Calu3 (cell line): ENCODE measurements at places on chromosomes 2 and 18.

DNA sequence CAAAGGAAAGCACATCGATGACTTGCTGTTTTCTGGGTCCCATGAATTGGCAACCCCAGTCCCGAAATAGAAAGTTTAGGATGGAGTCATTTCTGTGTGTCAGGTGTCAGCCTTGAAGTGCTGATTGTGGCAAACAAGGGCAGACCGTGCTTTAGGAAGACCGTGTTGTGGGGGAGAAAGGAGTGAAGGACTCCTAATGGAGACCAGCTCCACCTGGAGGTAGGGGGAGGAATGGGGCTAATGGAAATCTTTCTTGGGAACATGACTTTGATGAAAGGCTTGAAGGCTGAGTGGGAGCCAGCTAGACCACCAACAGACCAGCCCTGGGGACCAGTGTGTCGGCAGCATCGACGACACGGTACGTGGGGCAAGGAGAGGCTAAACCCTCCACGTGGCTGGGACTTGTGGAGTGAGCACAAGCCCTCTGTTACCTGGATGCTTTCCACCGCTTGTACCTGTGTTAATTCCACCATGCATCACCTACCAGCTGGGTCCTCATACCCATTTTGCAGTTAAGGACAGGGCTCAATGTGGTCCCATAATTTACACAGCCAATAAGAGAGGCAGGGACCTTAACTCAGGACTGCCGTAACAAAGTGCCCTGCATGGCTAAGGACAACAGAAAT, 104.2 kb downstream of the SH3BP4 start:
- H3K27me3 ChIP-seq = peaks cover 8% of the 10 kb centered on the region
- H3K4me1 ChIP-seq = peaks cover 25% of the 10 kb centered on the region
- peak; percentile 63 for DNase-seq
- H3K27ac ChIP-seq = peak overlapping the region; percentile 13

- no peaks in the 10 kb centered on the region for H3K4me1 ChIP-seq
- no peak overlapping the region for H3K4me3 ChIP-seq
- H3K27ac ChIP-seq = no peak overlapping the region
- H3K27me3 ChIP-seq = no peaks in the 10 kb centered on the region
- DNase-seq = peak; percentile 24
These were observed 5.1 kb downstream of the COMMD1 start for GRCh38 chr2:61910603-61911002.

DNA sequence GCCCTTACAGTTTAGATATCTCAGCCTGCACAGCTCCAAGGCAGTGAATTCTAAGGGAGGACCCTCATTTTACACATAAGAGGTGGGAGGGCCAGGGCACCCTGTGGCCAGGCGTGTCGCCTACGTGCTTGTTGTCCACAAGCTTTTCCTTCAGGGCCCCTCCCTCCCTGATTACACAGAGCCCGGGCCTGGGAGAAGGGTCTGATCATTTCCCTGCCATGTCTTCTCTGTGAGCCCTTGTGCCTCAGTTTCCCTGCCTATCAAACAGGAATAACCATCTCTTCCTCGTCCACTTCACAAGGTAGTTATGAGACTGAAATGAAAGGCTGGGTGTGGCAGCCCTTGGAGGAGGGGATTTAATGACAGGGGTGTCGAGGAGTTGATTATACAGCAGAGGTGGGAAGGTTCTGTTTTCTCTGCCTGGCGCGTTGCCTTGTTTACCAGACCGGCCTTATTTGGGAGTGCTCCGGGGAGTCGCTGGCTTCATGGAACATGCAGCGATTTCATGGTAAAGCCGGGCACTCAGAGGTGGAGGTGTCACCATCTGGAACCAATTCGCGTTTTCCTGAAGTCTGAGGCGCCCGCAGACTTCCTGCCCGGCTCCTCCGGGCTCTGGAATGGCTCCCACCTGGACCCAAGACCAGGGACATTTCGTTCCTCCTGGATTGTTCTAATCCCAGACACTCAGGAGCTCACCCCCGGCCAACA, 208.9 kb downstream of the KLHL29 start:
- no peak overlapping the region for H3K4me3 ChIP-seq
- H3K27ac ChIP-seq = no peak overlapping the region
- H3K27me3 ChIP-seq = no peaks in the 10 kb centered on the region
- H3K36me3 ChIP-seq = no peaks in the 10 kb centered on the region
- DNase-seq = no peak

DNA sequence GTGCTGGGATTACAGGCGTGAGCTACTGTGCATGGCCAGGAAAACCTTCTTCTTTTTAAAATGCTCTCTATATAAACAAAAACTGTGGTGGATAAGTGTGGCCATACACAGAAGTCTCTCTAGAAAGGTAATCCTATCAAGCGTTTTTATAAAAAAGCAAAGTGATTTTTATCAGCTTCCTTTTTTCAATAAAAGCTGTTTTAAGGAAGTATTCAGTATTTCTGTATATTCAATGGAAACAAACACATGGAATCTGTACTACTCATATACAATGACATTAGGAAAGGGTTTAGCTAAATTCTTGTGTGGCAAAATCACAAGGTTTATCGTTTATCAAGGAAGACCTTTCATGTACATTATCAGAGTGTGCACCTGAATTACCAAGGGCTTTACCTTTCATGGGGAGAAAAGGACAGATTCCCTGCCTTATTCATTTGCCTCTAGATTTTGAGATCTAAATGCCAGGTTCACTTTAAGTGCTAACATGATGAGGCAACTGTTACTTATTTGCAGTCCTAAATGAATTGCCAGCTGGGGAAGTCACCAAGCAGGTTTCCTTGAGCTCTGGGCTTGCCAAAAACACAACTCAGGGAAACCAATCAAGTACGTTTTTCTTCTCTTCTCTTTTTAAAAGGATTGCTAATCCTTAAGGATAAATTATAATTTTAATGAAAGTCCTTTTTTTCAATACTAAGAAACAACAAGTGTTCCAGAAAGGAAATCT, 70.8 kb downstream of the RTN4 start:
- DNase-seq = peak; percentile 58
- H3K27ac ChIP-seq = peak overlapping the region; percentile 51
- no peak overlapping the region for H3K4me3 ChIP-seq
- peaks cover 49% of the 10 kb centered on the region for H3K4me1 ChIP-seq
- H3K36me3 ChIP-seq = peaks cover 15% of the 10 kb centered on the region
- H3K27me3 ChIP-seq = no peaks in the 10 kb centered on the region

DNA sequence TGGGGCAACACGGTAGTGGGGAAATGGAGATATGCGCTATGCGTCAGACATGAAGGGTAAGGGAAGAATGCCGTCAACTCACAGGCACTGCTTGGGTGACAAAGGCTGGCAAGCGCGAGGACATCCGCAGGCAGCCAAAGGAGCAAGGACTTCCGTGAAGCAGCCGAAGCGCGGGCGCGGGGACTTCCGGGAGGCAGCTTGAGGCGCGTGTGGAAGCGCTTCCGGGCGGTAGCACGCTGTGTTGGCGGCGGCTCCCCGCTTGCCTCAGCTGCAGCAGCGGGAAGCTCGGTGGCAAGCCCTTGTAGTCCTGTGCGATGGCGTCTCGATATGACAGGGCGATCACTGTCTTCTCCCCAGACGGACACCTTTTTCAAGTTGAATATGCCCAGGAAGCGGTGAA, at the start of gene PSMA8:
Gene PSMA8, plus strand, starts transcription at position 218 of the 400 bp plus-strand sequence. Its CDS starts 97 bp downstream, at position 315.
- H3K4me3 ChIP-seq = no peak within 1 kb of the TSS
- no peaks in the 10 kb centered on the region for H3K36me3 ChIP-seq
- no peaks in the 10 kb centered on the region for H3K4me1 ChIP-seq
- H3K27me3 ChIP-seq = no peaks in the 10 kb centered on the region
- H3K27ac ChIP-seq = no peak within 1 kb of the TSS

DNA sequence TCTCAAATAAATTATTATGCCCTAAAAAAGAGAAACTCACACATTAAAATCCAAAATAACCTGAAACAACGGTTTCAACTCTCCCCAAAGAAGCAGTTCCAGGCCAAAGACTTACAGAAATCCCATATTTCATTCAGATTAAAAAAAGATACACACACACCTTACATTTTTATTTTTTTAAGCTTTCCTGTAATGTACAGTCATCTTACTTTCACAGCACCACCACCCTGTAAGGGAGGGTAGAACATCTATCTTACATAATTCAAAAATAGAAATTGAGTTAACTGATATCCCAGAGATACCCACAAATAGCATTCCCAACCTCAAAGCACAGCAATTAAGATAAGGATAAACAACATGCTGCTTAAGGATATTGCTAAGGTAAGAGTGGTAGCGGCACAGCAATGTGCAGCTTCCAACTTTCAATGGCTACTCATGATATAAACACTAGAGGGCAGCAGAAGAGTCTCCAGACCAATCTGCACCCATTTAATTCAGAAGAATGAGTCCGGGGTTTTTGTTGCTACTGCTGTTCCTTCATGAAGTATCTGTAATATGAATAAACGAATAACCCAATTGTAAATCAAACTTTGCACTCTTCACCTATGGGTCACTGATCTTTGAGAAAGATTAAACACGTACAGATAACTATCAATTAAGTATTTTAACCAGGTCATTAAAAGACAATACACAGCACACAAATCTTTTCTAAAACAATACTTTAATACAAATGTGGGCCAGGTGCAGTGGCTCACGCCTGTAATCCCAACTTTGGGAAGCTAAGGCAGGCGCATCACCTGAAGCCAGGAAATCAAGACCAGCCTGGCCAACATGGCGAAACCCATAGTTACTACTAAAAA, 11.3 kb downstream of the GFPT1 start:
- peaks cover 21% of the 10 kb centered on the region for H3K4me1 ChIP-seq
- peak overlapping the region; percentile 43 for H3K4me3 ChIP-seq
- H3K36me3 ChIP-seq = peaks cover 54% of the 10 kb centered on the region
- DNase-seq = no peak

GRCh38 chr18:4004183-4004829, 450.8 kb downstream of the DLGAP1 start:
- H3K27me3 ChIP-seq = no peaks in the 10 kb centered on the region
- H3K4me3 ChIP-seq = peak overlapping the region; percentile 9
- no peak for DNase-seq
- peak overlapping the region; percentile 61 for H3K27ac ChIP-seq

GRCh38 chr18:23257686-23258565, 122.6 kb downstream of the CABLES1 start:
- no peak for DNase-seq
- peaks cover 8% of the 10 kb centered on the region for H3K36me3 ChIP-seq
- peaks cover 30% of the 10 kb centered on the region for H3K4me1 ChIP-seq

- no peak for DNase-seq
- H3K27me3 ChIP-seq = no peaks in the 10 kb centered on the region
- H3K4me1 ChIP-seq = peaks cover 12% of the 10 kb centered on the region
- H3K36me3 ChIP-seq = no peaks in the 10 kb centered on the region
- H3K4me3 ChIP-seq = no peak overlapping the region
These were observed 110.6 kb downstream of the MSTN start for GRCh38 chr2:189951791-189952535.

- no peak overlapping the region for H3K4me3 ChIP-seq
- no peaks in the 10 kb centered on the region for H3K27me3 ChIP-seq
- no peaks in the 10 kb centered on the region for H3K4me1 ChIP-seq
These were observed 22.8 kb upstream of the PPP4R1 start for GRCh38 chr18:9637036-9637767.

GRCh38 chr2:99822474-99823207, 319.7 kb downstream of the AFF3 start:
- H3K27me3 ChIP-seq = peaks cover 38% of the 10 kb centered on the region
- H3K27ac ChIP-seq = no peak overlapping the region
- H3K36me3 ChIP-seq = no peaks in the 10 kb centered on the region
- no peak for DNase-seq
- H3K4me3 ChIP-seq = no peak overlapping the region
- no peaks in the 10 kb centered on the region for H3K4me1 ChIP-seq

DNA sequence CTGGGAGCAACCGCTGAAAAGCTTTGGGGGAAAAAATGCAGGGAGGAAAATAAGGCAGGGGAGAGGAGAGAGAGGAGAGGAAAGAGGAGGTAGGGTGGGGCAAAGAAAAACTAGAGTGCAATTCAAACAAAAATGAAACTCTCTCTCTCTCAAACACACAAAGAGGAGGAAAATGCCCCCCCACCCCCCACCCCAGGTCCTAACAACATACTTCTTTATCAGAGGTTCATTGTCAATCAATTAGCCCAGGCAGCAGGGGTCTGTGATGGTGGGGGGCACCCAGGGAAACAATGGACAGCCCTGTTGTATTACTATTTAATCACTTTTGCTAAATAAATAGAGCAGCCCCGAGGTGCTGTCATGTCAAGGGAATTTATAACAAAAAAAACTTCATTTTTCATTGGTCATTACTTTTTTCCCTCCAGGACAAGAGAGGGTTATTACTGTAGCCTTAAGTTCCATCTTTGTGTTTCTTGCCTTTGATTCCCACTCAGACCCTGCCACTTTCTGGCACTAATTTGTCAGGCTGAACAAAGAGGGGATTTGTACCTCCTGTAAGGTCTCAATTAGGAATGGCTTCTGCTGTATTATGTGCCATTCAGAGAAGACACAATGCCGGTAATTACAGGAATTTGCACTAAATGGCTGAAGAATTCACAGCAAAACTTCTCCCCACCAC, 55.0 kb downstream of the PLEKHM3 start:
- no peaks in the 10 kb centered on the region for H3K36me3 ChIP-seq
- no peak overlapping the region for H3K4me3 ChIP-seq
- H3K4me1 ChIP-seq = peaks cover 30% of the 10 kb centered on the region
- H3K27me3 ChIP-seq = no peaks in the 10 kb centered on the region
- no peak overlapping the region for H3K27ac ChIP-seq
- DNase-seq = no peak

GRCh38 chr2:158460632-158461297, 4.0 kb downstream of the PKP4 start:
- H3K27me3 ChIP-seq = no peaks in the 10 kb centered on the region
- H3K4me1 ChIP-seq = peaks cover 45% of the 10 kb centered on the region
- peak; percentile 15 for DNase-seq
- H3K36me3 ChIP-seq = peaks cover 42% of the 10 kb centered on the region
- H3K4me3 ChIP-seq = peak overlapping the region; percentile 54

GRCh38 chr18:38497266-38497665, 931.7 kb upstream of the CELF4 start:
- no peak for DNase-seq
- H3K27me3 ChIP-seq = peaks cover 3% of the 10 kb centered on the region
- H3K4me3 ChIP-seq = no peak overlapping the region
- no peak overlapping the region for H3K27ac ChIP-seq
- H3K36me3 ChIP-seq = no peaks in the 10 kb centered on the region

GRCh38 chr2:23507267-23508065, 122.5 kb downstream of the KLHL29 start:
- no peaks in the 10 kb centered on the region for H3K4me1 ChIP-seq
- DNase-seq = no peak
- no peaks in the 10 kb centered on the region for H3K36me3 ChIP-seq
- no peak overlapping the region for H3K4me3 ChIP-seq
- H3K27me3 ChIP-seq = no peaks in the 10 kb centered on the region

DNA sequence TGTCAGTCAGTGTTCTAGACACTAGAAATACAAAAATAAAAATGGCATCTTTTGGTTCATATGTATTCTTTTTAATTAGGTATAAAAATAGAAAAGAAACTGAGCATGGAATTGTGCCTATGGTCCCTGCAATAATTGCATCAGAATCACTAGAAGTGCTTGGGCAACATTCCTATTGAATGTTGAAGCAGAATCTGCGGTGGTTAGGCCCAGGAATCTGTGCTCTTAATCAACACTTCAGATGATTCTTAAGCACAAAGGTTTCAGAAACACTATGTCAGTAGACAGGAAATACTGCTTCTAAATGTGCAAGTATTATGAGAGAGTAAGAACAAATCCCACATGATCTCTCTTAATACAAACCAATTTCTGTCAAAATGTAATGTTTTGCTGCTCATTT, 20.3 kb upstream of the RBBP8 start:
- peaks cover 20% of the 10 kb centered on the region for H3K36me3 ChIP-seq
- no peaks in the 10 kb centered on the region for H3K27me3 ChIP-seq
- no peak overlapping the region for H3K4me3 ChIP-seq
- no peak for DNase-seq
